Activated CD8-positive, alpha-beta T cell treated with anti-CD3 and anti-CD28 coated beads, Interleukin-2, amount 10 ng/mL, durations not matched to agents 7 days and 5 days (primary cell): ENCODE measurements at places on chromosomes 4 and X. TPM values are rescaled to one million over a fixed set of nuclear protein-coding genes. Genes with fewer than 3 reads are reported as not detected.

GALNTL6 gene
- total RNA-seq = not detected

CLCN5 gene
- 4.0 TPM for total RNA-seq

ALB gene
- total RNA-seq = not detected

DNA sequence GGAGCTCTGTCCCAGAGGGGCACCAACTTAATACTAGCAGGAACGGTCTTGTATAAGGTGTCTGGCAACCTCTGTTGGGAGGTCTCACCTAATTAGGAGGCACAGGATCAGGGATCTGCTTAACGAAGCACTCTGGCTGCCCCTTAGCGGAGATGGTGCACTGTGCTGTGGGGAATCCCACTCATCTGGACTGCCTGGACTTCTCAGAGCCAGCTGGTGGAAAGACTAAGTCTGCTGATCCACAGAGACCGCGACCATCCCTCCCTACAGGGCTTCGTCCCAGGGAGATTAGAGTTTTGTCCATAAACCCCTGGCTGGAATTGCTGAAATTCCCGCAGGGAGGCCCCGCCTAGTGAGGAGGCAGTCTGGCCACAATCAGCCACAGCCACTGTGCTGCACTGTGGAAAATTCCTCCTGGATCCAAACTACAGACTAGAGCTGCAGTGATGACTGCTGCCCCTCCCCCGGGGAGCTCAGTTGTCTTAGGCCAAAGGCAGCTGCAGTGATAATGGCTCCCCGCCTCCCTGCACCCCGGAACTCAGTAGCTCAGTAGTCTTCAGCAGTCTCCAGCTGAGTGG, 22.0 kb upstream of the ZCCHC4 start:
- DNase-seq = no peak

GRCh38 chr4:110171971-110172370, 26.4 kb downstream of the ELOVL6 start:
- DNase-seq = no peak

CENPE gene
- total RNA-seq = 69.6 TPM

MAP3K15 gene
- total RNA-seq = 0.37 TPM

GRCh38 chr4:89617317-89617716, 219.6 kb downstream of the SNCA start:
- DNase-seq = no peak

PDZD11 gene
- 39.7 TPM for total RNA-seq
